K562 (cell line): ENCODE measurements at places on chromosomes 3 and 15. TPM values are rescaled to one million over a fixed set of nuclear protein-coding genes. Genes with fewer than 3 reads are reported as not detected.

Gene FAM107A
- total RNA-seq: 0.07 TPM in 1 of 2 replicates, not detected in the other

Gene SOX14
- not detected in 2 replicates for total RNA-seq

Gene TPRG1
- not detected in 2 replicates for total RNA-seq

Gene TTLL13
- total RNA-seq: 0.11 and 0.36 TPM in 2 replicates

Gene NXPE3
- total RNA-seq: 2.0 and 2.3 TPM in 2 replicates

Gene ACTC1
- 0.09 TPM in 1 of 2 replicates, not detected in the other for total RNA-seq

Gene LHFPL4
- not detected in 2 replicates for total RNA-seq

- DNase-seq: no peak
- no peaks in the 10 kb centered on the region for H3K4me1 ChIP-seq
- no peaks in the 10 kb centered on the region for H3K36me3 ChIP-seq
- no peak overlapping the region for H3K4me3 ChIP-seq
Measured at GRCh38 chr3:25861566-25861965, 71.7 kb downstream of the OXSM start.

GRCh38 chr15:52133510-52134220 is 21.1 kb upstream of the BCL2L10 start:
- no peak for DNase-seq
- peaks cover 9% of the 10 kb centered on the region; the same call in 2 of the 3 replicates for H3K4me1 ChIP-seq
- no peak overlapping the region for H3K4me3 ChIP-seq
- H3K27ac ChIP-seq: no peak overlapping the region
- H3K36me3 ChIP-seq: no peaks in the 10 kb centered on the region

DNA sequence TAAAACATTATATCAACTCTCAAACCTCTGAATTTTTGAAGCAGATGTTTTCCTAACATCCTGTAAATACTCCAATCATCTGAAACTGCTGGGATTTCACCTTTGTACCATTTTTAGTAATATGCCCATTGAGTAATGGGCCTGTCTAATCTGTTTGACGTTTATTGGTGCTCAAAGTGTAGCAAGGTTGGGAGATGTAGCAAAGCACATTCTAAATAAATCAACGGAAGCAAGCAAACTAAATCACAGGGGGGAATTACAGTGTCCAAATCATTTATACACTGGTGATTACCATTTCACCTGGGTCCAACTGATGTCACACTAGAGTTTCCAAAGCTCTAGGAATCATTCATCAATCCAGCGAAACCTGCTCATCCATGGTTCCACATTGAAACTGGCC is 518.7 kb upstream of the TBL1XR1 start:
- no peaks in the 10 kb centered on the region for H3K27me3 ChIP-seq
- H3K36me3 ChIP-seq: no peaks in the 10 kb centered on the region
- H3K4me3 ChIP-seq: no peak overlapping the region
- no peak overlapping the region for H3K27ac ChIP-seq

DNA sequence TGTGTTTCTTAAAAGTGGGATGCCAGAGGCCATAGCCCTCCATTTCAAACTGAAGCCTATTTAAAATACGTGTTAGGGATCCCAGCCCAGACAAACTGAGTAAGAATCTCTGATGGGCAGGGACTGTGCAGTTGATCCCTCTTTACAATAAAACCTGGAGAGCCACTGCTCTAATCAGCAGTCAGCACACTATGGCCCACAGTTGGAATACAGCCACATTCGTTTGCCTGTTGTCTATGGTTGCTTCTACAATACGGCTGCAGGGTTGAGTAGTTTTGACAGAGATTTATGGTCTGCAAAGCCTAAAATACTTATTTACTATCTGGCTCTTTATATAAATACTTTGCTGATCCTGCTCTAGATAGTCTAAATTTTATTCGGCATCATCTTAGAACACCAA is 32.4 kb downstream of the TJP1 start:
- H3K36me3 ChIP-seq: peaks cover 12% of the 10 kb centered on the region
- H3K4me1 ChIP-seq: no peaks in the 10 kb centered on the region
- peak; percentile 27 for DNase-seq
- no peak overlapping the region for H3K4me3 ChIP-seq
- no peaks in the 10 kb centered on the region for H3K27me3 ChIP-seq

DNA sequence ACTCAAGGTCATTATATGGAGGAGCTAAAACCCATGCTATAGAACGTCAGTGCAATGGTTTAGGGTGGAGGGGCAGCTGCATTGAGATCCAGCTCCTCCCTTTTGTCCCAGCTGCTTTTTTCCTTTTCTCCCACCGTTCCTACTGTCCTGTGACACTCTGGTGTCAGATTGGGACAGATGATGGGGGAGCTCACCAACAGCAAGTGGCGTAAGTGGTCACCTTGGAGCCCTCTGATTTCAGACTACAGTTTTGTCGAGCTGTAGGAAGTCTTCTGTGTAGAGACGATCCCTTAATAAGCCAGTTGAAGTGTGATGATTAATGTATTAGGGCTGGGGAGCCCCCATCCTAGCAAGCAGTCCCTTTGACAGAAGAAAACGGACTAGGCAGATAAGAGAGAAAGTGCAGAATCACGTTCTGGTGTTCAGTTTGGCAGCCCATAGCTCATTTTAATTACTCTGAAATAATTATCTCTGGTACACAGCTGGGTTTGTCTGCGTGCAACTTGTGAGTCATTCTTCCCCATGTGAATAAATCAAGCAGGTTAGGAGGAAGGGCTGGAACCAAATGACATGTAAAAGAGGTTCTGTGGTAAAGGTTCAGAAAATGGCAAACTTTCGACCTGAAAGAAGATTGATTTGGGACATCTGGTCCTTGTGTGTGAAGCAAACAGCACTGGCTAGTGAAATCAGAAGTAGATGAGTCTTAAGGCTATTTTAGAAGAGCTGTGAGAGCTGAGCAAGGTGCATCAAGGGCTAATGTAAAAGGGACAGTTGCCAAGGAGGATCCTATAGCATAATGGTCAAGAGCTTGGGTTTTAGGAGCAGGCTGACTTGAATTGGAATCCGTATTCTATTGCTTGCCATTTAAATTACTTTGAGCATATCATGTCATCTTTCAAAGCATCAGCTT is 241.4 kb downstream of the EDEM1 start:
- H3K4me3 ChIP-seq: peak overlapping the region; percentile 3; the same call in 1 of the 2 replicates
- peak overlapping the region; percentile 92 for H3K27ac ChIP-seq
- peak; percentile 94 for DNase-seq
- no peaks in the 10 kb centered on the region for H3K27me3 ChIP-seq

DNA sequence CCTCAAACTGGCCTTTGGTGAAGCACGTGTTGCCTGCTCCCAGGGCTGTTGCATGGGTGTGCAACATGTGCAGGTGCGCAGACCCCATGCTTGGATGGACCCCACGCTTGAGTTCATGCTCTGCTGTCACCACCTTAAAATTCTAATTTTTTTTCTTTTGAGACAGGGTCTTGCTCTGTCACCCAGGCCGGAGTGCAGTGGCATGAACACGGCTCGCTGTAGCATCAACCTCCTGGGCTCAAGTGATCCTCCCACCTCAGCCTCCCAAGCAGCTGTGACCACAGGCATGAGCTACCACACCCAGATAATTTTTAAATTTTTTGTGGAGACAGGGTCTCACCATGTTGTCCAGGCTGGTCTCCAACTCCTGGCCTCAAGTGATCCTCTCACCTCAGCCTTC is 9.1 kb upstream of the IGDCC3 start:
- H3K27me3 ChIP-seq: peaks cover 70% of the 10 kb centered on the region
- H3K4me1 ChIP-seq: peaks cover 6% of the 10 kb centered on the region; the same call in 2 of the 3 replicates
- H3K36me3 ChIP-seq: no peaks in the 10 kb centered on the region
- H3K4me3 ChIP-seq: no peak overlapping the region

DNA sequence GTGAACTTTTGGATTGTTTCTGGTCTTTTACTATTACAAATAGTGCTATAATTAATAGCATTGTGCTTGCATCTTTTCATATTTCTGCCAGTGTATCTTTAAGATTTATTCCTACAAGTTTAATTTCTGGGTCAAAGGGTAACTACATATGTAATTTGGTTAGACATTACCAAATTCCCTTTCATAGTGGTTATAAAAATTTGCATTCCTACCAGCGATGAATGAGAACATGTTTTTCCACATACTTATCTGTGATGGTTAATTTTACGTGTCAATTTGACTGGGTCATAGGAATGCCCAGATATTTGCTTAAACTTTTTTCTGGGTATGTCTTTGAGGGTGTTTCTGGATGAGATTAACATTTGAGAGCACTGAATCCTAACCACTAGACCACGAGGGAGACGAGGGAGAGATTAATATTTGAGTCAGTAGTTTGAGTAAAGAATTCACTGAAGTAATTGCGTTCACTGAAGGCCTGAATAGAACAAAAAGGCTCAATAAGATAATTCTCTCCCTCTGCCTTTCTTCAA is 132.3 kb upstream of the NEO1 start:
- DNase-seq: no peak
- H3K27ac ChIP-seq: no peak overlapping the region
- H3K4me1 ChIP-seq: no peaks in the 10 kb centered on the region
- H3K4me3 ChIP-seq: no peak overlapping the region

- no peaks in the 10 kb centered on the region for H3K36me3 ChIP-seq
- no peaks in the 10 kb centered on the region for H3K27me3 ChIP-seq
- H3K27ac ChIP-seq: peak within 1 kb of the TSS; percentile 52
- DNase-seq: peak; percentile 97
- H3K4me1 ChIP-seq: peaks cover 5% of the 10 kb centered on the region
Measured at GRCh38 chr15:42920519-42921341, at the start of gene TTBK2. Gene TTBK2, minus strand, starts transcription at chr15:42920778. Its CDS starts 42,161 bp downstream, at chr15:42878617.

DNA sequence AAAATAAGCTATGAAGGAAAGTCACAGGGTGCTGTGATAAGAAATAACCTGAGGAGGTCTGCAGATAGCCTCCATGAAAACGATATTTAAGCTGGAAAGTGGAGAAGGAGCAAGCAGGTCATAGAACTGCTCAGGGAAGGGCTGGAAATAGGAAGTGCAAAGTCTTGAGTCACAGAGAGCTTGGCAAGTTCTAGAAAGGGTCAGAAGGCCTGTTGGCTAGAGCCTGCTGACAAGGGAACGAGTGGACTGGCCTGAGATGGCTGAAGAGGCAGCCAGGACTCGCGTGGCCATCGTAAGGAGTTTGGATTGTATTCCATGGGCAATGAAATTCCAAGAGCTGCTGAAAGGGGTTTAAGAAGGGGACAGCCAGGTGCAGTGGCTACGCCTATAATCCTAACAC is 64.7 kb upstream of the IL12A start:
- H3K36me3 ChIP-seq: no peaks in the 10 kb centered on the region
- H3K4me1 ChIP-seq: no peaks in the 10 kb centered on the region
- no peak overlapping the region for H3K4me3 ChIP-seq
- no peak for DNase-seq
- H3K27me3 ChIP-seq: no peaks in the 10 kb centered on the region

- no peak for DNase-seq
- no peak overlapping the region for H3K4me3 ChIP-seq
- H3K4me1 ChIP-seq: 0 out of 3 replicates have a peak, but pooled peaks cover 3% of the 10 kb centered on the region
- H3K36me3 ChIP-seq: no peaks in the 10 kb centered on the region
- no peak overlapping the region for H3K27ac ChIP-seq
- no peaks in the 10 kb centered on the region for H3K27me3 ChIP-seq
Measured at GRCh38 chr3:144102421-144102820, 130.8 kb downstream of the DIPK2A start.

DNA sequence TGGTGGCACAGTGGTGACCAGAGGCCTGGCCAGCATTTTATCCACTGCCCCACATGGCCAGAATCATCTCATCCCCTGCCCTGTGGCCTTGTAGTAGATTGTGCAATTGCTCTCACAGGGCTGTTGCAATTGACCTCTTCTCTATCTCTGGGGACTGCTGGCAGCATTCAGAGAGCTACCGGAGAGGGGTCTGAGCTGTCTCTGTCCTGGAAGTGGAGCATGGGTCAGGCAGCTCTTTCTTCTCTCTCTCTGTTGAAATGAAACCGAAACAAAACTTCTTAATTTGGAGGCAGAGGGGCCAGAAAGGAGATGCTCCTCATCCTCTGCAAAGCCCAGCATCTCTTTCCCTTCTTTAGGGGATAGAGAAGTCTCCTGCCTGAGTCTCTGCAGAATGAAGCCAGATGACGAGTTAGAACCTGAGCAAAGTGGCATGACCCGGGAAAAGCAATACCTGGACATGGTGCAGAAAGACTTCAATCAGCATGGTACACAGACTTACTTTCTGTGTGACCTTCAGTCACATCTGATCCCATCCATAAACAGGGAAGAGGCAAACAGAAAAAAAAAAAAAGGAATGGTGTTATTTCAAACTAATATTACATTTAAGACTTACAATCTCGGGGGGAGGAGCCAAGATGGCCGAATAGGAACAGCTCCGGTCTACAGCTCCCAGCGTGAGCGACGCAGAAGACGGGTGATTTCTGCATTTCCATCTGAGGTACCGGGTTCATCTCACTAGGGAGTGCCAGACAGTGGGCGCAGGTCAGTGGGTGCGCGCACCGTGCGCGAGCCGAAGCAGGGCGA is 144.5 kb upstream of the BCL6 start:
- no peaks in the 10 kb centered on the region; the same call in 2 of the 3 replicates for H3K4me1 ChIP-seq
- peak overlapping the region; percentile 39 for H3K4me3 ChIP-seq
- peak overlapping the region; percentile 70; the same call in 2 of the 3 replicates for H3K27ac ChIP-seq
- H3K36me3 ChIP-seq: no peaks in the 10 kb centered on the region

DNA sequence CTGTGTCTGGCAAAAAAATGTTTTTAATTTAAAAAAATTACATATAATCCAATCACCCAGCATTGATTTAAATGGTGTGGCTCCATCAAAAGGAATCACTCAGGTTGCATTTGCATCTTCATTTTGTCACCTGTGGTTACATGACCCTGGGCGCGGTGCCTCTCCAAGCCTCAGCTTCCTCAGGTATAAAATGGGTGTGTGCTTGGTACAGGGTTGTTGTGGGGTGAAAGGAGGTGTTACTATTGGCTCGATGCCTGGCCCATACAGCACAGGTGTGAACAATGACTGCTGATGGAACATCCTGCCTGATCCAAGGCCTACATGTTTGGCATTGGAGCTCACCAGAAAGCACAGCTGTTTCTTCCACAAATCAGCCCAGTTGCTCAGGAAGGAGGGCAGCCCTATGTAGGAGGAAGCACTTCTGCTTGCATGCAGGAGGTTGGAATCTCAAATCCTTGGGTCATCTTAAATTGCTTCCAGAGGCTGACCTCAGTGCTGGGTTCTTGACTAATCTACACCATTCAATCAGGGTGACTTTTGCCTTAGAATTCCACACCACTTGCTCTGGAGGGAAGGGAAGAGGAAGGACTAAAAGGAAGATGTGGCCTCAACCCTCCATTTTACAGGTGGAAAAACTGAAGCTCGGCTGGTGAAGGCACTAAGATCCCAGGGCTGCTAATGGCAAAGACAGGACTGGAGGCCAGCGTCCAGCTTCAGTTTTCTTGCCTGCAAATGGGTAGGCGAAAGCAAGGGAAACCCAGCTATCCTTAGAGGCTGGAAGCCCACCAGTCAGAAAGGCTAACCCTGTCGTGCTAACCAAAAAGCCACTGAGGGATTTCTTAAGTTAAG is 31.7 kb downstream of the BHLHE40 start:
- peaks cover 61% of the 10 kb centered on the region for H3K4me1 ChIP-seq
- no peaks in the 10 kb centered on the region for H3K27me3 ChIP-seq
- no peak overlapping the region for H3K4me3 ChIP-seq
- H3K27ac ChIP-seq: peak overlapping the region; percentile 71; the same call in 2 of the 3 replicates
- no peak for DNase-seq

- no peaks in the 10 kb centered on the region for H3K27me3 ChIP-seq
- H3K36me3 ChIP-seq: 0 out of 3 replicates have a peak, but pooled peaks cover 3% of the 10 kb centered on the region
- no peak overlapping the region for H3K27ac ChIP-seq
Measured at GRCh38 chr3:134495980-134496379, 10.1 kb downstream of the CEP63 start.

DNA sequence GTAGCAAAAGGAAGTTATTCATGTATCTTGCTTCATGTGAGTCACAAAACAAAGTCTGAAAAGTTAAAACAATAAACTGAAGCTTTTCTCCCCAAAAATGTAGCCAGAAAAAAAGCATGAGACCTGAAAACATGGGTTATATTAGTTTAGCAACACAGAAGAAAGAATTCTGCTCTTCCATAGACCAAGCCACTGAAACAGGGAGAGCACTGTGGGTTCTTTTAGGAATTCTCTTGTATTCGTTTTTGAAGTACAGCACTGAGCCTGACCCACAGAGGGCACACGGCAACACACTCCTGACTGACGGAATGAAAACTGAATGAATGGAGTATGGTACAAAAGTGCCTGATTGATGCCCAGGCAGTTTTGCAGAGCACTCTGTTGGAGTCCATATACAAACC is 66.6 kb downstream of the TM4SF4 start:
- peaks cover 15% of the 10 kb centered on the region; the same call in 2 of the 3 replicates for H3K27me3 ChIP-seq
- no peaks in the 10 kb centered on the region for H3K36me3 ChIP-seq
- H3K27ac ChIP-seq: no peak overlapping the region
- H3K4me1 ChIP-seq: no peaks in the 10 kb centered on the region
- H3K4me3 ChIP-seq: no peak overlapping the region
